ENCODE measurements at places on chromosomes 2 and 18.

- no peak for DNase-seq
These were observed 36.1 kb downstream of the INSIG2 start for GRCh38 chr2:118124288-118124891.

GRCh38 chr2:10175441-10175840, 52.9 kb downstream of the RRM2 start:
- no peak for DNase-seq

- DNase-seq, result no peak
These were observed 31.2 kb downstream of the ZDBF2 start for GRCh38 chr2:206305523-206306245.

DNA sequence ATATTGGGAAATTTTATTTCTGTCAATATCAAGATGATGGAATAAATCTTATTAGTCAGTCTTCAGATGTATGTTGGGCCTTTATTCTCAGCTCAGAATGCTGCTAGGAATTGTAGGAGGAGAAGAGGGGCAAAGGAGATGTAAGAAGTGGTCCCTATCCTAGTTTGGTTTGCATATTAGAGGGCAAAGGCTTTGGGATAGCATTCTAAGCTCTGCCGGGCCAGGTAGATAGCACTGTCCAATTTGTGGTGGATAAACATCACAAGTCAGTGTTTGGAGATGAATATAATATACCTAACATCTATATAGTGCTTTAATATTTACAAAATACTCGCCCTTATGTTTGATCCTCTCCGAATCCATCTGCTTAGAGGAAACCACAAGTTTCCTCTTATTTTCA, 149.2 kb downstream of the GULP1 start:
- no peak for DNase-seq

DNA sequence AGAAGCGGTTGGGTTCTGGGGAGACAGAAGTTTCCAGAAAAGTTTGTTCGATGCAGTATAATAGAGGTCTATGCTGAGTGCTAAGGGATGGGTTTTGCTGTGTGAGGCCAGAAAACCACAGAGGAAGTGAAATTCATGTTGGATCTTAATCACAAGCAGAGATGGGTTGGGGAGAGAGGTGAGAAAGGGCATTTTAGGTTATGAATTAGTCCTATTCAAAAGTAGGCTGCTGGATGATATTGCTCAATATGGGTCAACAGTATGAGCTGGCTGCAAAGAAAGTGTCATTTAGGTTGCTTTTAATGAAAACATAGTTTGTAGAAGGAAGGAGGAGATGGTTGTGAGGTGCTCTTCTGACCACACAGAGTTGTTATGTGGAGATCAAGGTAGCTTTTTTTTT, 118.8 kb upstream of the LHCGR start:
- no peak for DNase-seq

GRCh38 chr2:205714058-205714776, 31.9 kb downstream of the NRP2 start:
- no peak for DNase-seq

GRCh38 chr2:64455545-64455944, 1.6 kb downstream of the LGALSL start:
- no peak for DNase-seq

DNA sequence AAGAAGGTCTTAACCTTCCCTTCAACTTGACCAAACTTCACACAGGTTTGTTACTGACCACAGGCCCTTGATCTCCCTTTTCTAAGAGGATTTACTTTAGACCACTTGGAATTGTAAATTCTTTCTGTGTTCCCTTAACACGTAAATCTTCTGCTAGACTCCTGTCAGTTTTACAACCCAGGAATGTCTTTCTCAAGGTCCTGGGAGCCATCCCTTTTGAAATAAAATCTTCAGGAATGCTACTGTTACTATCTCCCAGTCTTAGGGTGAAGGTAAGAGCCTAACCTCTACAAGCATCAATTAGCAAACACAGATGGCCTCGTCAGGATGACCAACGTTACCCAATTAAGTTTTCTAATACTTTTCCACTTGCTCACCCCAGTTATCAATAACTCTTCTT, 182.7 kb downstream of the NRXN1 start:
- DNase-seq, result no peak

GRCh38 chr2:30201990-30202389, 29.3 kb upstream of the LBH start:
- no peak for DNase-seq

DNA sequence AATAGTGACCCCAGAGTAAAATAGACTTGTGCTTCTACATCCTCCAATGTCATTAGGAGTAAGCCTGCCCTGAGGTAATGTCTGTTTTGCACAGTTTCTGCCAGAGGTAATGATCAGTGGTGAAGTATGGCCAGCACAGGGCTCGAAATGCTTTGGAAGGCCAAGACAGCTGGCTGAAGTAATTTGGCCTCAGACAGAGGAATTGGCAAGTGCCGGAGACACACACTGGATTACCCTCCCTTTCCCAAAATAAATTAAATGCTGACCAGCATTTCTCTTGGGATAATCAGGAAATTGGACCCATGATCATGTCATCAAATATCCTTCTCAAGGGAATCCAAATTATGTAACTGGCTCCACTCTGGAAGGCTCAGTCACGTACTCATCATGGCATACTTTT, 379.0 kb upstream of the CHST9 start:
- no peak for DNase-seq

- no peak for DNase-seq
These were observed 155.9 kb downstream of the DIS3L2 start for GRCh38 chr2:232117413-232117812.

DNA sequence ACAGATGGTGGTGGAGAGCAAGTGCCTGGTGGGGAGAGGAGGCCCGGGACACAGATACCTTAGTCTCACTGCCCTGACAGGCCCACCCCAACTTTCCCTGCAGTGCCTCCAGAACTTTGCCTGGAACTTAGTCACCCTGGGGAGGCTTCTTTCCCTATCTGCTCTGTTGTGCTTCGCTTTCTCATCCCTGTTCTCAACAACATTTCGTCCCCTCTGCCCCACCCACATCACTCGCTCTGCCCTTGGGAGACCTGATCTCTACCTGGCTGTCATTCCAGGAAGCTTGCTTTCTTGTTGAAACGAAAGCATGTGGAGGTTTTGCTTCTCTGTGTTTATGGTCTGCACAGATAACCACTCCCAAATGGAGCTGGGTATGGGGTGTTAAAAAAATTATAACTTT, 93.8 kb downstream of the PRKCE start:
- no peak for DNase-seq

GRCh38 chr2:69489793-69490192, 52.6 kb upstream of the NFU1 start:
- DNase-seq, result no peak

DNA sequence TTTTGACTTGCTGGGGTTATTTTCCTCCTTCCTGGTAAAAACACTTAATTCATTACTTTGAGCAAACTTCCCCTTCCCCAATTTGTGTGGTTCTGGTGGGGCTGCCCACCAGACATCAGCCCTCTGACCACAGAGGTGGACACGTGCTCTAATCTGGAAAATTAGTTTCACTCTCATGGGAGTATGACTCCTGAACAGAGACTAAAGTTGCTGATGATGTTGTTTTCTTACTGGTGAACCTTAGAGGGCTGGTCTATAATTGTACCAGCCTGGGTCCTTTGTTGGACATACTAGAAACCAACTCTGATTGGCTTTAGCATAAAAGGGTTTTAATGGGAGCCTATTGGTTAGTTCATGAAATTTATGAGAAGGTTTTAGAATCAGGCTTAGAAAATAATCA, 54.1 kb upstream of the ACYP2 start:
- no peak for DNase-seq

DNA sequence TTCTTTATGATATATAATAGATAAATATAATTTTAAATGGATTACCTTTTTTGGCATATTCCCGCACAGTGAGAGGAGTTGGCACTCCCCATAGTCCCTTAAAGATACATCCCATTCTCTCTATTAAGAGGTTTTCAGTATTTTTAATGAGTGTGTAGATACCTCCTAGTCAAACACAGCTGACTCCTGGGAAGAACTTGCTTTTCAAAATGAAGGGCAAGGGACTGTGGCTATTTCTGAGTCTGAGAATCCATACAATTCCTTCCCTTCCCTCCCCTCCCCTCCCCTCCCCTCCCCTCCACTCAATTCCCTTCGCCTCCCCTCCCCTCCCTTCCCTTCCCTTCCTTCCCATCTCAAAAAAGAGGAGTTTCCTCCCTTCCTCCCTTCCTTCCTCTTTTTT, 93.5 kb downstream of the PRPF40A start:
- no peak for DNase-seq

DNA sequence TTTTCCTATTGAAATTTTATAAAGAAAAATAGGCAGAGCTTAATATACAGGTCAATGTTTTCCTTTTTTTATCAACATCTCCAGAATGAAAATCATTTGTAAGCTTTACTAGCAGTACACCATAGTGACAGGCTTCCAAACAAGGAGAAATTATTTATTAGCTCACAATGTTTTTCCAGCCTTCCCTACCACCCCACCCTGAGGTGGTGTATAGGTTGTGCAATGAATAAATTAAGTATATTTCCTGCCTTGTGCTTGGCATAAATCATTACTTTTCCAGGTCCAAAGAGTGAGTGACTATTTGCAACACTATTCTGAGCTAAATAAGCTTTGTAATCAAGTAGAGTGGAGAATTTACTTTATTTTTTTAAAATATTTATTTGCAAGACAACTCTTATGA, 876.2 kb upstream of the POU3F3 start:
- no peak for DNase-seq

- DNase-seq, result no peak
These were observed 2.8 kb downstream of the CYTIP start for GRCh38 chr2:157441072-157441454.

GRCh38 chr2:219557791-219558785, 13.3 kb downstream of the OBSL1 start:
- DNase-seq, result no peak

DNA sequence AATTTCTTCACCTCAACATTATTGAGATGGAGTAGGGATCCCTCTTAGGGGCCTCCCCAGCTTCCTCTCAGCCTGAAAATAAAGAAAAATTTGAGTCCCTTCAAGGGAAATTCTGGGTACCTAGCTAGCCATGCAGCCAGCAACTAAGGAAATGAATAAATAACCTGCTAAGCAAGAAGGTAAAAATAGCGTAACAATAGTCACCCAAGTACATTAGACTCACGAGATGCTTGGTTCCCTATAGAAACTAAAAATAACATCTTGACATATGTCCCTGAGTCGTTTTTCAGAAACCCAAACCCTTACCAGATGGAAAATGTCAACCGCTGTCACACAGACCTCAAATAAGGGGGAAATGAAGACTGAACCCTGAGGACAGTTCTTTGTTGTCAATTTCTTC, 51.9 kb downstream of the CACNB4 start:
- no peak for DNase-seq

DNA sequence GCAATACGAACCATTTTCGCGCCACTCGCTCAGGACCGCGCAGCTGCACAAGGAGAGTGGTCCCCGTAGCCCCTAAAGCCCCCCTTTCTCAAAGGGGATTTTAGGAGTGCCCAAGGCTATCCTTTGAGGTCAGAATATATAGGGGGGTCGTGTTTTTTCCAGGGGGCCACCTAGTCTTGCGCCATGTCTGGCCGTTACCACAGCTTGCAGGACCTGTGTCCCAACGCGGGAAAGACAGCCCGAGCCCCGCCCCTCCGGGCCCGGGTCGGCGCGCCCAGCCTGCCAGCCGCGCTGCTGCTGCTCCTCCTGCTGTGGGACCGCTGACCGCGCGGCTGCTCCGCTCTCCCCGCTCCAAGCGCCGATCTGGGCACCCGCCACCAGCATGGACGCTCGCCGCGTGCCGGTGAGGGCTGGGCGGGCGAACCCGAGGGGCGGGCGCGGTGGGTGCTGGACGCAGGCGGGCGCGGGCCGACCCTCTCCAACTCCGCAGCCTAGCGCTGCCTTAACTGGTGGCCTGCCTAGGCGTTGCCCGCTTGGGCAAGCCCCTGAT, at the start of gene CDCA7:
CDCA7 (plus strand) TSS at position 291 of the 550 bp plus-strand sequence; CDS start at position 383, 92 bp downstream.
- DNase-seq, result peak; percentile 42

- no peak for DNase-seq
These were observed 58.4 kb downstream of the ARL4C start for GRCh38 chr2:234438305-234438977.

DNA sequence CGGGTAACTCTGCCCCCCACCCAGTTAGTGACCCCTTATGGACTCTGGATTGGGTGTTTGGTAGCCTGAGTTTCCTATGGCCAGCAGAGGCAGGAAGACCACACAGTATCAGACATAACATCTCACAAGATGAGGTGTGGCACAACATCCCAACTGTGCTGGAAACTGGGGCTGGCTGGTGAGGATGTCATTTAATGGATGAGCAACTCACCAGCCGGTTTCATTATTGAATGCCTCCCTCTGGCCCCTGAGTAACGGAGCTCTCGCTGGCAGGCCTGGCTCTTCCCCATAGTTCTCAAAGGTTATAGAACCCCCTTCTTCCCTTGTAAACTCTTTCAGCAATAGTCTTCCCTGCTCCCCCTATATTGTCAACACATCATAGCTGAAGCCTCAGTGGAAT, 195.0 kb downstream of the BCL11A start:
- no peak for DNase-seq

DNA sequence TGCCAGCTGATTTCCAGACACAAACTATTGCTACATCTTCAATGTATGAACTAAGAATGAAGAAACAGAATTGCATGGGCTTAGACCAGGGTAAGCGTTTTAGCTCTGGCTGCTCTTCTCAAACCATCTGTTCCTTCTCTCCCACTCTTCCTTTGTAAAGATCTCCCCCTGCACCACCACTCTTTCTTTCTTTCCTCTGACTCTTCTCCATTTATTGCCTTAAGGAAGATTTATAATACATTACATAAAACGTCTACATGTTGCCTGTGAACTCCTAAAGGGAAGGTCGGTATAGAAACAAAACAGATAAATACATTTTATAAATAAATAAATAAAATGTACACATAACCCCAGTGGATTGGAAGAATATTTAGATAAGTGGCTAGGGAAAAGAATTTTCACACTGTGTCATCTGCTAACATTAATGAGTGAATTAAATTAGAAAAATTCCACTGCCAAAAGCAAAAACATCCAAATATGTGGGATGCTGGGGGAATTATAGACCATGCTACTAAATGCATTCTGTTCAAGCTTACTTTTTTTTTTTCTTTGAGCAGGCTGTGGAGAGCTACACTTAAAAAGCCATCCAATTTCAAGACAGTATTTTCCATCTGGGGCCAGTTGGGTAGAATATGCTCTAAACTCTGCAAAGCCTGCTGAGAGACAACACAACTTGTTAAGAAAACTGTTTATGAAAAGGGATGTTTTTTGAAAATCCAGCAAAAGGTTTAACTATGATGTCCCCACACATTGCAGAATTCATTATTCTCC, 41.5 kb downstream of the NCKAP5 start:
- no peak for DNase-seq

- DNase-seq, result no peak
These were observed 28.4 kb downstream of the NGEF start for GRCh38 chr2:232984451-232985207.

GRCh38 chr2:27663285-27664153, at the start of the genes SLC4A1AP and SUPT7L:
Gene SLC4A1AP, plus strand, starts transcription at chr2:27663889. Its CDS starts 26 bp downstream, at chr2:27663915.
Gene SUPT7L, minus strand, starts transcription at chr2:27663614. Its CDS starts 1,422 bp downstream, at chr2:27662192.
- DNase-seq, result peak; percentile 55

- no peak for DNase-seq
These were observed 54.5 kb downstream of the SCN2A start for GRCh38 chr2:165293440-165294420.

DNA sequence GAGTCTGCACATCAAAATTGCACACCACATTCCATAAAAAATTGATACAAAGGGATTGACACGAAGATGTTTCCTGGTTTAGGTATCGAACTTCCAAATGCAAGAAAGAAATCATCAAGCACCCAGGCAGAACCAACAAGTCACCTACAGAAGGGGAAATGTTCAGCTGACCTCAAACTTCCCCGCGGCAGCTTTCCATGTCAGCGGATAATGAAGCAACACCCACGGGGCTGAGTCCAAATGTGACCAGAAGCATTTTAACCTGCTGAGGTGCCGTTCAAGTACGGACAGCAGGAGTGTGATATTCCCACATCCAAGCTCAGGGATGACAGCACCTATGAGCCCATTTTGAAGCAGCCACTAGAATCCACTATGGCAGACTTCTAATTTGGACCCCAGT, 124.9 kb downstream of the GALNT14 start:
- no peak for DNase-seq
